ENCODE measurements at places on chromosomes 6 and 20.

GRCh38 chr6:39754514-39755115, 29.4 kb upstream of the KIF6 start:
- DNase-seq, result no peak

DNA sequence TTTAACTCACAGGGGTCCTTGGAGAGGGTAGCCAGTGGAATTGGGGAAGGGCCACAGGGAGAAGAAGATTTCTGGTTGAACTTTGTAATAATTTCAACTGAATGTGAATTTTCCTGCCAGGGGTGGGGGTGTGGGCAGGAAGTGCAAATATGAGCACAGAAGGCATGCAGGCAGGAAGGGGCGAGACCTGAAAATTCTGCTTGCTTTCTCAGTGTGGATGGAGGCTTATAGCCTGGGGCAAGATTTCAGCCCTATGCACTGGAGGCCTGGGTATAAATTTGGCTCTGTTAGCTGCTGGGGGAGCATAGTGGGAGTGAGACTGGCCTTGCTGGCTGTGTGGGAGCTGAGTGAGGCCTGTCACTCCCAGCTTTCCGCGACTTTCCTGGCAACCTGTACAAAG, 54.4 kb downstream of the PERP start:
- DNase-seq, result no peak

GRCh38 chr20:37657924-37658804, 35.7 kb upstream of the CTNNBL1 start:
- DNase-seq, result no peak

DNA sequence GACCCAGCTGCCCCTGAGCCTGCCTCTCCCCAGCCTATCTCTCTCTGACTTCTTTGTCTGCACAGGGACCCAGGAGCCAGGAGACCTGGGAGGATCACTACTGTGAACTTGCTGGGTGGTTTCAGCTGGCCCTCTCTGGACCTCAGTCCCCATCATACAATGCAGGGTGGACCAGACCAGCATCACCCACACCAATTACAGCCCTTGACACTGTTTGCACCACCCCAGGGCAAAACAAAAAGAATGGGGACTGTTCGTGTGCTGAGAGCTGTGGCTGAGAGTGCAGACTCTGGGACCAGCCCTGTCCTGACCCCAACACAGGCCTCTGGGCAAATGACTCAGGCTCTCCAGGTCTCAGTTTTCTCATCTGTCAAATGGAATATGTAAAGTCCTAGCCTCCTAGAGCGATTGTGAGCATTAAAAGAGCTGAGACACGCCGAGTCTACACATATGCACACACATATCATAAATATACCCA, 25.4 kb downstream of the PTGIS start:
- DNase-seq, result no peak

DNA sequence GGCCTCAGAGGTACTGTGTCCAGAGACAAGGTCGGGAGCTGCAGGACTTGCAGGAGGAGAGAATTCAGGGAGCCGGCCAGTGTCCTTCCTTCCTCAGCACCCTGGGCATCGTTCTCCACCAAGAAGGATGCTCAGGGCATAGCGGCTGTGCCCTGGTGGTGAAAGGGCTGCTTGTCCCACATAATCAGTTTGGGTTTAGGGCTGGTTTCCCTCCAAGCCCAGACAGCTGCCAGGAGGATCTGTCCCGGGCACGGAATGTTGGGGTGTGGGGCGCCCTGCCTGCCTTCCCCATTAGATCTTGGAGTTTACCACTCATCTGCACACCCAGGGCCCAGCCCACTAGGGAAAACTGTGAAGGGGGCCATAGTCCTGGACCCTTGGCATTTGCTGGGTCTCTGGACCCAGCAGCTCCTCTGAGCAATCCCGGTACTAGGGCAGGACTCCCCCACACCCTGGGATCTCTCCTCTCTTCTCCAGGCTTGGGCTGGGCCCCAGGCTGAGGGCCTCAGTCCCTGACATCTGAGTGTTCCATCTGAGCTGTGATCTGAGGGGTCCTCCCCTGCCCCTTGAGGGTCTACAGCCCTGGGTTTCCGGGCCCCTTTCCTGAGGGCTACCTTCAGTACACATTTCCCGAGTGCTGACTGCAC, 18.6 kb upstream of the SPDEF start:
- no peak for DNase-seq

DNA sequence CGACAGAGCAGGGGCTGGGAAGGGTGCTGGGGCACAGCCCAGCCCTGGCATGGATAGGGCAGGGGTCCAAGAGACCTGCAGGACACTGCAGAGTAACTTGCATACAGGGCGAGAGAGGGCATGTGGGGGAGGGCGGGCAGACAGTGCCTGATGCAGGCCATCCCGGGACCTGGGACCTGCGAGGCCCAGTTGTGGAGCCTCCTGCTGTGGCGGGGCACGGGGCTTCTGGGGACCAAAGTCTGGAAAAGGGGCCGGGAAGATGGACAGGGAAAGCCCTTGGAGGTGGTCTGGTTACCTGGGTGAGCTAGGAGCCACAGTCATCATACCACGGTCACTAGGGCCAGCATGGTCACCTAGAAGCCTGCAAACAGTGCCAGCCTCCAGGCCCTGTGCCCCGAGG, 412 bp upstream of the TUBB1 start:
- peak; percentile 7 for DNase-seq
